Activated effector memory CD4-positive, alpha-beta T cell treated with anti-CD3 and anti-CD28 coated beads, Interleukin-2, amount 50 U/mL, for 16 hours (primary cell): ENCODE measurements at places on chromosomes 1 and 21.

DNA sequence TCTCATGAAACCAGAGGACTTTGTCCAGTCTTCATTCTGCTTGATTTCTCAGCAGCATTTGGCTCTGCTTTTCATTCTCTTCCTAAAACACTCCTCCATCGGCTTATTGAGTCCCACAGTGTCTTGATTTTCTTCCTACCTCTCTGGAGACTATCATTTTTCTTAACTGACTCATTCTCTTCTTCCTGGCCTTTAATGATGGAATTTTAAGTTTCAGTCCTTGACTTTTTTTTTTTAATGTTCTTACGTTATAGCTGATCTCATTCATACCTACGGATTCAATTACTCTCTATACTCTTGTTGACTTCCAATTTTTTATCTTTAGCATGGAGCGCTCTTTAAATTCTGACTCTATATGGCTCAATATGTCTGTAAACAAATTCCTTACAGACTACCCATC, 111.1 kb downstream of the NEK7 start:
- no peak for DNase-seq

- DNase-seq = no peak
Observed at GRCh38 chr1:209457401-209458125, 126.0 kb upstream of the CAMK1G start.

GRCh38 chr21:18265944-18266343, 21.3 kb downstream of the CHODL start:
- DNase-seq = no peak

GRCh38 chr1:158067662-158068061, 74.2 kb downstream of the KIRREL1 start:
- DNase-seq = no peak

GRCh38 chr1:228349701-228350171, 56.9 kb downstream of the TRIM11 start:
- peak; percentile 38 for DNase-seq

GRCh38 chr1:238777551-238777950, 608.8 kb upstream of the CHRM3 start:
- DNase-seq = no peak

DNA sequence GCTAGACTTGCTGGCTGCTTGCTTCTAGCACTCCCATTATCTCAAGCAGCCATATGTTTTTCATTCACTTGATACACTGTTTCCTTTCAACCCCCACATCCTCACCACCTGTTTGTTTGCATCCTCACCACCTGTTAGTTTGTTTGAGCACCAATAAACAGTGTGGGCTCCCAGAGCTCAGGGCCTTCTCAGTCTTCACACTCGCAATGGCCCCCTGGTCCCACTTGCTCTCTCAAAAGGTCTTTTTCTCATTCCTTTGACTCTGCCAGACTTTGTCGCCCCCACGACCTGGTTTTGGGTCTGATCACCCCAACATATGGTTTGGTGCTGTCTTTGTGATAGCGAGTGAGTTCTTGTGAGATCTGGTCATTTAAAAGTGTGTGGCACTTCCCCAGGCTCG, 6.2 kb upstream of the PADI4 start:
- DNase-seq = no peak

- DNase-seq = no peak
Observed at GRCh38 chr21:38173276-38174035, 83.3 kb upstream of the KCNJ15 start.

- no peak for DNase-seq
Observed at GRCh38 chr1:150765296-150765976, at the start of gene CTSS. Gene CTSS, minus strand, starts transcription at chr1:150765778. Its CDS starts 1,015 bp downstream, at chr1:150764763.
